ENCODE measurements at places on chromosomes 6 and 20. TPM values are rescaled to one million over a fixed set of nuclear protein-coding genes. Genes with fewer than 3 reads are reported as not detected.

GRCh38 chr20:8082025-8082424 is 50.0 kb upstream of the PLCB1 start:
- no peak for DNase-seq

GRCh38 chr6:159193923-159194322 is 24.7 kb downstream of the FNDC1 start:
- no peak for DNase-seq

GRCh38 chr20:59756241-59756640 is 151.9 kb downstream of the PHACTR3 start:
- no peak for DNase-seq

DNA sequence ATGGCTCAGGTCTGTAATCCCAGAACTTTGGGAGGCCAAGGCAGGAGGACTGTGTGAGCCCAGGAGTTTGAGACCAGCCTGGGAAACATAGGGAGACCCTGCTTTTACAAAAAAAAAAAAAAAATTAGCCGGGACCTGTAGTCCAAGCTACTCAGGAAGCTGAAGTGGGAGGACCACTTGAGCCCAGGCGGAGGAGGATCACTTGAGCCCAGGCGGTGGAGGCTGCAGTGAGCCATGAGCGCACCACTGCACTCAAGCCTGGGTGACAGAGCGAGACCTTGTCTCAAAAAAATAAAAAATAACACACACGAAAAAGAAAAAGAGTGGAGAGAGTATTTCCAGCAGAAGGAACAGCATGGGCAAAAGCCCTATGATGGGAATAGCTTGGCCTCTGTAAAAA is 2.0 kb downstream of the TTLL9 start:
- DNase-seq, result no peak

Gene MCM9
- polyA plus RNA-seq, result 1.8 TPM

- no peak for DNase-seq
These were observed 40.6 kb downstream of the TXLNB start for GRCh38 chr6:139251045-139251690.

DNA sequence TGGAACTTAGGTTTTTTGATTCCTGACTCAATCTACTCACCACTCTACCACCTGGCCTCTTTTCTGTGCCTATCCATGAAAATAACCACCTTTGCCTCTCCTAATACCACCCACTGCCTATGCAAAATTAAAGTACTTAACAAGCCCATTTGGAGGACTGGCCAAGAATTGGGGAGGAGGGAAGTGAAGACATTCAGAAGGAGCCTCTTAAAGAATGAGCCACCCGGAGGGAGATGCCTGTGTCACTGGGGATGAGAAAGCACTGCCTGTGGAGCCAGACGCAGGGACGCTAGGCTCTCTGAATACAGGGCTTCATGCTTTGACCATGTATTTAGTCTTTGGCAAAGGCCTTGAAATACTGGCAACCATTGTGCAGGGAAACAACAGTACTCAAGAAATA is 40.0 kb upstream of the MRPS10 start:
- DNase-seq, result no peak

DNA sequence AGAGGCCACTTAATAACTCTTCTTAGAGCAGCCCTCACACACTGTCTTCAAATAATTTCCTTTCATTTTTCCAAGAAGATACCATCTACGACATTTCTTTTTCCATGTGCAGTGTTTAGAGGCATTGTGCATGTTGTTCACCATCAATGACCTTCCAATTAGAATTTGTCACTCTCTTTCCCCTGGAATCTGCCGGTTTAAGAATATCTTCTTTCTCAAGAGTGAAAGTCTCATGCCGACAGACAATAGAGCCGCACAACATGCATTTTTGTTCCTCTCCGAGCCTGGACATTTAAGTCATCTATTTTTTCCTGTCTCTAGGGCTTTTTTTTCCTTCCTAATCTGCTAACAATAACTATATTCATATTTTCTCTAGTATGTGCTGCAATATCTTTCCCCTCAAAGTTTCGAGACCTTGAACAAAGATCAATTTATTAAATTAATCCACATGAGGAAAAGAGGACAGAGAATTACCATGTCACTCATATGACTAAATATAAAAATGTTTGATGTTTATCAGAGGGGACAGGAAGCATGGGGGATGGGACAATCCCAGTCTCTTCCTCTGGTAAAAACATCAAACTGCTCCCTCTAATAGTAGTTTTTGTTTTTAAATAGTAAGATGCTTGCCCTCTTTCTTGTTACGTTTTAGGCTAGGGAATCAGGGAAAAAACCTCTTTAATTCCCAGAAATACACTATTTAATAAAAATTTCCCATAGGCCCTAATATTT is 893.4 kb downstream of the C6orf118 start:
- DNase-seq, result no peak

- DNase-seq, result no peak
These were observed 139.4 kb downstream of the TAF4 start for GRCh38 chr20:61926253-61926613.

DNA sequence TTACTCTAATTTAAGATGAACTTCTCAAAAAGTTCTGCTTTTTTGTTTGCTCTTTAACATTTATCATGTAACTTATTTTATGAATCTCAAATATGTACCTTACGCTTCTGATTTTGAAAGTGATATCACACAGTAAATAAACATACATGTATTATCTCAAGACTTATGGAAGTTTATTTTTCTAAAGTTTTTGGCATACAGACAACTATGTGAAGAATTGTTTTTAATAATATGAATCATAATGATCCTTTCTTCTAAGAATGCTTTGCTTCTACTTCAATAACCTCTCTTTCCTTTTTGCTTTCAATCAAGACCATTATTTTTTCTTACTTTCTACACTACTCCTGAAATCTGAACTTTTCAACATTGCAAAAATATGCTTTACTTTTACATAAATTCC is 816.4 kb downstream of the EYS start:
- DNase-seq, result no peak

DNA sequence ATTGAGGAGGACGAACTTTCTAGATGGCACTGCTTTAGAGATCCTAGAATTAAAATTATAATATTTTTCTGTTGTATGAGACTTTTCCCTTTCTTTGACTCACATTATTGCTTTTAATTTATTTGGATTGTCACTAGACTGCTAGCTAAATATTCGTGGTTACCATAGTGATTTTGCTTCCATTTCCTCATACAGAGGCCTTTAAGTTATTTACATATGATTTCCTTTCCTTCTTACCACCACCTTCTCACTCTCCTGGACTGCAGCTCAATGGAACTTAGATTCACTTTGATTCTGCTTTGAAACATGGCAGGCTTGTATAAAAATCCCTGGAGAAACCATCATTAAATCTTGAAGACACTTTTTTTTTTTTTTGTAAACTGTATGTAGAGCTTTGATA is 222.9 kb downstream of the LAMA2 start:
- no peak for DNase-seq

GRCh38 chr6:149129371-149130077 is 188.0 kb upstream of the TAB2 start:
- no peak for DNase-seq

DNA sequence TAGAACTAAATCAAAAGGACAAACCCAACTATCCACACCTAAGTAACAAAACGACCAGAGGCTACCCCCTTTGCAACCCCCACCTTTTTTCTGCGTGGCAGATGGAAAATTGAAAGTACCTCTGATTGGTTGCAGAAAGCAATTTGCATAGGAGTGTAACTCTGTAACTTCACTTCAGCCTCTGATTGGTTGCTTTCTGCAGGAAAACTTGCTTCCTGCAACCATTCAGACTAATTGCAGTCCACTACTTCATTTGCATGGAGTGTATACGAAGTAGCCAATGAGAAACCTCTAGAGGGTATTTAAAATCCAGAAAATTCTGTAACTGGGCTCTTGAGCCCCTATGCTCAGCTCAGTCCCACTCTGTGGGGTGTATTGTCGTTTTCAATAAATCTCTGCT is 129.1 kb upstream of the OLIG3 start:
- DNase-seq, result no peak

DNA sequence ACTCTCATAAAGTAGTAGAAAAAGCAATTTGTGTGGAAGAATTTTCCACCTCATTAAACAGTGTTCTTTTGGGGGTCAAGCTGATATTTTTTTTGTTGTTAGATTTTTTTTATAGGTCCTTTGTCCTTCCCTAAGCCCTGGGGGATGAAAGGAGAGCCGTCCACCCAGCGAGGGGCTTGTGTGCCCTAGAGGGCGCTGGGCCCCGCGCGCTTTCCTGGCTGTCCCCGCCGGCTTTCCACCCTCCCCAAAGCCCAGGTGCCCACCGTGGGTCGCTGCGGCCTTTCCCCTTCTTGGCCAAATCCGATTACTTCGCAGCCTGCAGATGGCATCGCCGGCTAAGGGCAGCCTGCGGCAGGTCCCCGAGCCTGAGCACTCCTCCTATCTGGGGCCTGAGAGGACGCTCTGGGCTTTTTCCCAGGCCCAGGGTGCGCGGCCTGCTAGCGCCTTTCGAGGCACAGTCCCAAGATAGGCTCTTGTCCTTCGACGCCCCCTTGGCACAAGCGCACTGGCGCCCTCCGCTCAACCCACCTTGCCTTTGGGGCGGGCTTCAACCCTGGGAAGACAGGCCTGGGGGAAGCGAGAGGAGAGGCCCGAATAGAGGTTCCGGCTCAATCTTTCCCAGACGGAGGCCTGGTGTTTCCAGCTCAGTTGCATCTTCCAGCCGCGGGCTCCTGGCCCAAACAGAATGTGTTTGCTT is 33.6 kb downstream of the TFAP2A start:
- DNase-seq, result no peak

- no peak for DNase-seq
These were observed 69.5 kb downstream of the CSE1L start for GRCh38 chr20:49115564-49115963.

- DNase-seq, result no peak
These were observed 990 bp downstream of the BPI start for GRCh38 chr20:38304845-38305447.

- no peak for DNase-seq
These were observed 21.2 kb upstream of the PCMTD2 start for GRCh38 chr20:64234291-64234791.

Gene MATN4
- not detected for polyA plus RNA-seq

- no peak for DNase-seq
These were observed 32.5 kb downstream of the KIAA0319 start for GRCh38 chr6:24613361-24614042.

DNA sequence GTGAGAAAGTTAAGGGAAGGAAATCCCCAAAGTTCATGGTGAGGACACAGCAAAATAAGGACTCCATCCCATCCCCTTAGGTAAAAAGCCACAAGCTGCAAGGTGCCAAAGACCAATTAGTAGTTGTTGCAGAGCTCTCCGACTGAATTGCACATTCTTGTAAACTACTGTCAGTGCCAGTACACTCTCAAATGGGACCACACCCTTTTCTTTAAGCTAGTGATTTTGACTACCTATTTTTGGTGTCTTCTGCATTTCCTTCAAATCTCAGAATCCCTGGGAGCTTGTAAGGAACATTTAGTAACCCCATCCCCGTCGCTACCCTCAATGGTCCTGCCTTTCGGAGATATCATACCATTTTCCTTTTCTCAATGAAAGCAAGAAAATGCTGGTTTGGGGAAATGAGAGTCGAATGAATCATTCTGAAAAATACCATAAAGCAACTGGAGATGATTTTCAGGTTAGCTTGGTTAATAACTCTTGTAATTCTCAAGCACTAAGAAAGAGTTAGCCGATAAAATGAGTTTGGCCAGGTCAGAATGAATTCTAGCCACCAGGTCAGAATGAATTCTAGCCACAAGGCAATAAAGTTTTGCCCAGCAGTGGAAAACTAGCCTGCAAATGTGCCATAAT is 5.2 kb upstream of the HMGN3 start:
- no peak for DNase-seq

Gene CTSZ
- polyA plus RNA-seq, result 127 TPM

GRCh38 chr20:38889792-38890496 is 36.3 kb upstream of the FAM83D start:
- DNase-seq, result no peak

DNA sequence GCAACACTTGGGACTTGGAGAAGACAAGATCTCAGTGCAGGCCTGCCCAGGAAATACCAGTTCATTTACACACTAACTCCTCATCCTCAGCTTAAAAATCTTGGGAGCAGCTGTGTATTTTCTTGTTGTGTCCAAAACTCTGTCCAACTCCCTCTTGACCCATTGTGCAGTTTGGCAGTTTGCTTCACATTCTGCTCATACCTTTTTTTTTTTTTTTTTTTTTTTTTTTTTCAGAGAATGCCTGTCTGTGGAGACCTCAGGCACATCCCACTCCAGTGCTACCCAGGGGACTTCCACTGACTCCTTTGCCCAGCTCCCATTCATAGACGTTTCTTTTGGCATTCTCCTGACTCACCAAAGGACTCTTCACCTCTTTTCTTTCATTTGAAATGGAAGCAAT is 265.8 kb upstream of the TCF21 start:
- DNase-seq, result peak; percentile 72

DNA sequence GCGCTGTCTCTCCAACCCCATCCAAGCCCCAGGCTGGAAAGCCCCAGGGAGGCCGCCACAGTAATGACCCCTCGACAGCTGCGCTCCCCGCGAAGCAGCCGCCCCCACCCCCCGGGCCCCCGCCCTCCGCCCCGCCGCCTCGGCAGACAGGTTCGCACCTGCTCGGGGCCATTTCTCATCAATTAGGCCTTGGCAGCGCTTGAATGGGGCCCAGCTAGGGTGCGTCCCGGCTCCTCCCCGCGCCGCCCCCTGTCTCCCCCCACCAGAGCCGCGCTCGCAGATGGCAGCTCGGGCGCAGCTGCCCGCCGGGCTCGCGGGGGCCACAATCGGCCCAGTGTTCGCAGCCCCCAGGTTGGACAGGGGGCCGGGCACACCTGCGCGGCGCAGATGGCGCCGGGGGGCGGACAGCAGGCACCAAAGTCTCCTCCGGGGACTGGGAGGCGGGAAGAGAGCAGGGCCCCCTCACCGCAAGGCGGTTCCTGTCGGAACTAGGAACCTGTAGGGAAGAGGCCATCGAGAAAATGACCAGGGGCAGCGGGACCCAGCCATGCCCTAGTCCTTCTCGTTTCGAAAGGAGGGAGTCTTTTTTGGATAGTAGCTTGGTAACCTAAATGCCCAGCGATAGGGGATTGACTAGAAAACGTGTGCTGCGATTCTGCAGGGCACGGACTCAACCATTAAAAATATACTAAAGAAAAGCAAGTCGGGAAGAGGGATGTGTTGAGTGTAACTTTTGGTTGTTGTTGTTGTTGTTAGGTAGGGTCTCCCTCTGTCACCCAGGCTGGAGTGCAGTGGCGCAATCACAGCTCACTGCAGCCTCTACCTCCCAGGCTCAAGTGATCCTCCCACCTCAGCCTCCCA is 83.2 kb upstream of the EYA2 start:
- DNase-seq, result no peak

GRCh38 chr20:63183422-63184146 is 32.3 kb downstream of the YTHDF1 start:
- no peak for DNase-seq

Gene ENPP4
- 8.6 TPM for polyA plus RNA-seq
